ENCODE measurements at places on chromosomes 5 and 9. TPM values are rescaled to one million over a fixed set of nuclear protein-coding genes. Genes with fewer than 3 reads are reported as not detected.

PCDHGB5 gene
- polyA plus RNA-seq: 0.35 TPM

PRR16 gene
- 1.3 TPM for polyA plus RNA-seq

OR1N1 gene
- polyA plus RNA-seq: not detected

HAVCR2 gene
- 2.1 TPM for polyA plus RNA-seq

NR5A1 gene
- 2.4 TPM for polyA plus RNA-seq

C8G gene
- polyA plus RNA-seq: 2.3 TPM

CFAP90 gene
- polyA plus RNA-seq: 1.2 TPM

PFN3 gene
- polyA plus RNA-seq: not detected

BAAT gene
- polyA plus RNA-seq: not detected

All from stomach (tissue), 19 donors.